Fibroblast of skin of left biceps (primary cell): ENCODE measurements at places on chromosomes 7 and 10.

- no peak for DNase-seq
Observed at GRCh38 chr7:2943851-2944601, 99.6 kb downstream of the CARD11 start.

DNA sequence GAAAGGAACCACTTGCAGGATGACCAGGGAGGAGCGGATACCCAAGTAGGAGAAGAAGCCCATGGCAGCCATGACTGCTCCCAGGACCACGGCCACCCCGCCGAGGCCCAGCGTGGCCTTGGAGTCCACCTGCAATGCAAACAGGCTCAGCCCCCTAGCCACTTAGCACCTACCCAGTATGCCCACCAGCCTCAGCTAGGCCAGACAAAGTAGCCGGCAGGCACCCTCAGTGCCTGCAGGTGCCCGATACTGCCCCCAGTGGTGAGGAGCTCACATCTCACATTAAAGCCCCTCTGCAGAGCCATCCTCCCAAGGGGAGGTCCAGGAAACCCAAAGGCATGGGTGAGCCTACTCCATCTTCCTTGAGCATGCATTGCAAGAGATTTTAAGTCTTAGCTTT lies 6.6 kb downstream of the NPC1L1 start:
- no peak for DNase-seq

GRCh38 chr10:90480466-90480865 lies 377.4 kb downstream of the HTR7 start:
- DNase-seq = no peak

- no peak for DNase-seq
Observed at GRCh38 chr10:14371581-14371980, 40.9 kb upstream of the FRMD4A start.

DNA sequence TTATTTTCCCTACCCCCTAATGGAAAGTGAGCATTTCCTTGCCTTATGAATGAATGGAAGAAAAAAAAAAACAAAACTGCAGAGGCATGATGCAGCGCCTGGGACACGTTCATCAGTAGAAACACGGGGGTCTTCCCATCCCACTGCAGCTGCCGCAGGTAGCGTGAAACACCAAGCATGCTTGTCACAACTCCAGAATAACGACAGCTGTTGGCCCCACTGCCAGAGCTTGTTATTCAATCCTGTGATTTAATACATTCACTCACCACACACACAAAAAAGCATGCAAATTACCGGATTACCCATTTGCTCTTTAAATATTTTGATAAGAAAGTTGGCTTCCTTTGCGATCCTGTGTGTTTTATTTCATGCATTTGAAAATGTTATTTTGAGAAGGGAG lies 48.4 kb upstream of the GNA12 start:
- DNase-seq = no peak

DNA sequence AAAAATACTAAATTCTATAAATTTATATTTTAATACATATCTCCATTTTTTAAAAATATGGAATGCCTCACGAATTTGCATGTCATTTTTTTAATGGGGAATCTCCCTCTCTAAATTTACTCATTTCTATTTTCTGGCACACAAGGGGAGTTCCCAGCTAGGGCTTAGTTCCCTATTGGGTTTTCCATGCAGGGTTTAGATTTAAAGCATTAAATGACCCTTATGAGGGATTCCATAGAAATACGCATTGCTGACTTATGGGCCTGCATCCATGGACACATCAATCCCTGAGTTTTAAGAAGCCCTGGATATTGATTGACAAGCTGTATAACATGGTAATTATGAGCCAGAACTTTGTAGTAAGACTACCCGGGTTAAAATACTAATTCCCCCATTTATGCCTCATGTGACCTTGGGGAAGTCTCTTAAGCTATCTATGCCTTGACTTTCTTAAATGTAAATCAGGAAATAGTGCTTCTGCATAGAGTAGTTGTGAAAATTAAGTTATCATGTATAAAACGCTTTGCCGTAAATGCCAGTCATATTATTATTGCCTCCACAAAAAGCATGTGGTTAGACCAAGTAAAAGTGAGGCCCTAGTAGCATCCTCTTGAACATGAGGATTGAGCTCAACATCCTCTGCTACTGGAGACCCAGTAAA lies 78.8 kb upstream of the ANKRD1 start:
- DNase-seq = no peak

GRCh38 chr10:79358811-79359210 lies 11.5 kb downstream of the PPIF start:
- DNase-seq = no peak

- DNase-seq = no peak
Observed at GRCh38 chr7:158952776-158953175, 96.4 kb downstream of the DYNC2I1 start.

DNA sequence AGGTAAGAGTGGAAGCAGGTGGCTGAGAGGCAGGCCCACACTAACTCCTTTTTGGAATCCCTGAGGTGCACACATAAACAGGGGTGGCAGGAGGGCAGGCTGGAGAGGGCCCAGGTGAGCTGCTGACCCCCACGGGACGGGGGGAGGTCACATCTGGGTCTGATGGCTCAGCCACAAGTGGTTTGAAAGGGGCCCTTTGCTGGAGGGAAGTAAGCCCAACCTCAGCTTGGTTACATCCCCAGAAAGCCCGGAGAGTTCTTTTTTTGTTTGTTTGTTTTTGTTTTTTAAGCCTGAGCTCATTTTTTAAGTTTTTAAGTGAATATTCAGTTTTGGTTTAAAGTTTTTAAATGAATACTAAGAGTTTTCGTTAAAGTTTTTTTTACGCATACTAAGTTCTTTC lies 72.8 kb upstream of the CUX1 start:
- no peak for DNase-seq

DNA sequence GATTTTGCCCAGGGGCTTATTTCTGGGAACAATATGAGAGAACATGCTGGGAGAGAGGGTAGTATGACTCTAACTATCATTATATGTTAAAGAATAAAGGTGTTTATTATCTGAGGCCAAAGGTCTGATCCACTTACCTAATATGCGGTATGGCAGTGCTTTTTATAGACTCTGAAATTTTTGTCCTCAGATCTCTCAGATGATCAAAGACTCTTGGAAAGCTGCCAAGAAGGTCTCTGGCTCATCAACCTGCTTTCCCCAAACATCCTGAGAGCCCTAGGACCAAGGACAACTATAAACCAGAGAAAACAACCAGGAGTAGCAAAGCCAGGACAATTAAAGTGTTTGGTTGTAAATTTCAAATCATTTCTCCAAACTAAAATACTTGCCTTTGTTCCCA lies 255.7 kb upstream of the LRRN3 start:
- DNase-seq = no peak

DNA sequence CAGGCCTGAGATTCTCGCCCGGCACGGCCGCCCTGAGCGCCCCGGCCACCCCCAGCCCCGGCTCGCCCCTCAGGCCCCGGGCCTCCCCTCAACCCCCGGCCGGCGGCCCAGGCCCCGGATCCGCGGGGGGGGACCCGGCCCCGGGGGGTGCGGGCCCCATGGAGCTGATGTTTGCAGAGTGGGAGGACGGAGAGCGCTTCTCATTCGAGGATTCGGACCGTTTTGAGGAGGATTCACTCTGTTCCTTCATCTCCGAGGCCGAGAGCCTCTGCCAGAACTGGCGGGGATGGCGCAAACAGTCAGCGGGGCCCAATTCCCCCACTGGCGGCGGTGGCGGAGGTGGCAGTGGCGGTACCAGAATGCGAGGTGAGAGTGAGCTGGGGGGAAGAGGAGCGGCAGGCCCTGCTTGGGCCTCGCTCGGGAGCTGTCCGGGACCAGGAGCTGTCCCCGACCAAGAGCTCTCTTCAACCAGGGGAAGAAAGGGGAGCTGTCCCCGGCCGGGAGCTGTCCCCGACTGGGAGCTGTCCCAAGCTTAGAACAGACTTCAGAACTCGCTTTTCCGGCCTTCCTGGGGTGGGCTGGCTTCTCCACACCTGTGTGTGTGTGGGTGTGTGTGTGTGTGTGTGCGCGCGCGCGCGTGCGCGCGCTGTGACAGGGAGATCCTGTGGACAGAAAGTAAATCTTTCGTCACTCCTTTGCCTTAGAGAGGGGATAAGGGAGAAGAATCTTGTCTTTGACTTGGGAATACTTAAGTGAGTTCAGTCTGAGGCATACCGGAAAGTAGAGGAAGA lies 510 bp downstream of the ZSWIM8 start:
- no peak for DNase-seq

GRCh38 chr7:128104108-128104742 lies 73.0 kb upstream of the LRRC4 start:
- DNase-seq = no peak

- DNase-seq = no peak
Observed at GRCh38 chr10:87952612-87953011, 89.2 kb downstream of the PTEN start.

DNA sequence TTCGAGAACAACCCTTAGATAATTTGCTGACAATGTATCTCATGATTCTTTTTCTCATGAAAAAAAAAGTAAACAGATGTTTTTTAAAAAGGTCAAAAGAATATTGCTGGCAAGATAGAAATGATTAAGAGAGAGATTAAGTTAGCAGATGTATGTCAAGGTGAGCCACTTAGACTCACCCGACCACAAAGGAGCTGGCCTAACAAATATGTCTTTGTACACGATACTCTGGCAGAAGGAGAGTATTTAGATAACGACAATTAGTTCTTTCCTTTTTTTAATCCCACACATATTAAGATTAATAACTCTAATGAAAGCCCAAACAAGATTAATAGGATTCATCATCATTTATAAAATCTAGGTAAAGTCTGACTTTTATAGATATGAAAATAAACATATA lies 156.7 kb downstream of the RAPGEF5 start:
- DNase-seq = no peak

DNA sequence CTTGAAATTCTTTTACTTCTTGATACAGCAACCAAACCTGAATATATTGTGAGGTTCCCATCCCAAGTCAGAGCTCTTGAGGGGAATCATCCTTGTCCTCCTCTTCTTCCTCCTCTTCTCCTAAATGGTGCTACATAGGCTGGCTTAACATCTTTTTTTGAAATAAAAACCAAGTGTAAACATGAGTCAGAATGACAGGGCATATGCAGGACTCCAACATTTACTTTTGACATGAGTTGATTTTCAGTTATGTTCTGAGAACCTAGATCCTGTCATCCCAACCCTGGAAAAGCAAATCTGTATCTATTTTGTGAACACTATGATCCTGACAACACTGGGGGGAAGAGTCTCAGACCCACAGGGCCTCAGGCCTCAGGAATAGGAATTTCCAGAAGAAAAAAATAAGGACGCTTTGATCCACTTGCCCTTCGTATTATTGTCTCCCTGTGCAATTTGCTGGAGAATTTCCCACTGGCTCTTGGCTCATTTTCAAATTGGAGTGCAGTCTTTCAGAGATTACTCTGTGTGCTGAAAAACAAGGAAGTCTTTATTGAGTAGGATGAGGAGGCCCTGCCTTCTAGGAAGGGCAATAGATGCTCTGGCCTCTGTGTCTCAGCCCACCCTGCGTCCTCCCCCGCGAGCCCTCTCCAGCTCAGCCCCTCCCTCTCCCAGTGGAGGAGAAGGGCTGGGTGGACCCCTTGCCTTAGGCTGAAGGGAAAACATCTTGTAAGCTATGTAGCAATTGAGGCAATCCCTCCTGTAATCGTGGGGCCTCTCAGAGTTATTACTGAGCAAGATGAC lies 121.6 kb downstream of the CREB5 start:
- peak; percentile 20 for DNase-seq

- no peak for DNase-seq
Observed at GRCh38 chr10:6170638-6171037, 32.1 kb upstream of the PFKFB3 start.

GRCh38 chr10:86327954-86328725 lies 38.5 kb downstream of the GRID1 start:
- no peak for DNase-seq

GRCh38 chr7:55070271-55070743 lies 51.5 kb downstream of the EGFR start:
- DNase-seq = no peak

DNA sequence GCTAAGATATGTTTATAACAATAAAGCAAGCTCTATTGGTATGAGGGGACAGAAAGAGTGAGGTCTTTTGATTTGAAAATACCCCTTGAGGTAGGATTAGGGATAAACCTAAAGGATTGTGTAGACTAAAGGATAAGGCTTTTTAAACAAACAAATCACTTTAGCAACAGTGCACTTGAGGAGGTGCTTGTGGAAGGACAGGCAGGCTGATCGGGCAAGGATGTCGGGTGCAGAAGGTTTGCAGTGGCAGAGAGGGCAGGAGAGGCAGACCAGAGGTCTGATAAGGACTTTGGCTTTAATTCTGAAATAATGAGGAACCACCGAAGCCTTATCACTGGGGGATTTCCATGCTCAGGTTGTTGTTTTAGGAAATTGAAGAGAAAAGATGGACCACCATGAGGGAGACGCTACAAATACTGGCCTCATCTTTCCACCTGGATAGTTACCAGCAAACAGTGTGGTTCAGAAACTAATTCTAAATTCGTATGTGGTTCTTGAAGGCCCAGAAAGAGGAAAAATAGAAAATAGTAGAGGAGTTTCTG lies 119.5 kb upstream of the KLF6 start:
- no peak for DNase-seq

DNA sequence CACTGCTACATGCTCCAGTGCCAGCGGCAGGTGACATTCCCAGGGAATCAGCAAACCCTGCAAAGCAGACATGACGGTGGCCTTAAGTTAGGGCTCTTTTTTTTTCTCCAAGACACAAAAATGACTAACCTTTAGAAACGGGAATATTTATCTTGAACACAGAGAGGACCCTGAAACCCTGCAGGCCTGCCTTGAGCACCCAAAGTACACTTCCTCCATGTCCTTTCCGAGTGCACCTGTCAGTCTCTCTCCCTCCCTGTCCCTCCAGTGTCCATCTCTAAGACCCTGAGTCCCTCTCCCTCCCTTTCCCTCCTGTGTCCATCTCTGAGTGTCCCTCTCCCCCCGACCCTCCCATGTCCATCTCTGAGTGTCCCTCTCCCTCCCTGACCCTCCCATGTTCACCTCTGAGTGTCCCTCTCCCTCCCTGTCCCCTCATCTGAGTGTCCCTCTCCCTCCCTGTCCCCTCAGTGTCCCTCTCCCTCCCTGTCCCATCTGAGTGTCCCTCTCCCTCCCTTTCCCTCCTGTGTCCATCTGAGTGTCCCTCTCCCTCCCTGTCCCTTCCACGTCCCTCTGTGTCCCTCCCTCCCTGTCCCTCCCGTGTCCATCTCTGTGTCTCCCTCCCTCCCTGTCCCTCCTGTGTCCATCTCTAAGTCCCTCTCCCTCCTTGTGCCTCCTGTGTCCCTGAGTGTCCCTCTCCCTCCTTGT lies 51.2 kb upstream of the CAMK2B start:
- no peak for DNase-seq

GRCh38 chr10:7211857-7212577 lies 198.8 kb downstream of the SFMBT2 start:
- no peak for DNase-seq

- no peak for DNase-seq
Observed at GRCh38 chr7:28575241-28575643, 162.9 kb downstream of the CREB5 start.

GRCh38 chr7:130881091-130881798 lies 147.2 kb upstream of the KLF14 start:
- DNase-seq = no peak

DNA sequence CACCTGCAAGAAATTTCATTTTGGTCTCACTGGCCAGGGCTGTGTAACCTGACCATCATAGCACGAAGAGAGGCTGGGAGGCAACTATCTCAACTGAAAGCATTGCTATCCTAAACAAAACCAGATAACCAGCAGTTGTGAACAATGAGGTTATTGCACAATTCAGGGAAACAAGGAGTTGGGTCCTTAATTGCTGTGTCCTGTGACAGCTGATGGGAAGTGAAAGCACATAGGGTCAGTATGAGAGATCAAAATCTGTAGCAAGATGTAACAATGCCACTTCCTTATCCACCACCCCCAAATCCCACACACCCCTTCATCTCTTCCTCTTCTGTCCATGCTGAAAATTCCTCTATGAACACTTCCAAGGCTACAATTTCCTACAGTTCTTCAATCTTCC lies 80.2 kb downstream of the HTR7 start:
- DNase-seq = no peak
